Iris pigment epithelial cell (primary cell): ENCODE measurements at places on chromosomes 2 and 18.

- DNase-seq, result no peak
Observed at GRCh38 chr2:32801741-32802140, 145.0 kb upstream of the LTBP1 start.

GRCh38 chr2:44360749-44361329 is 455 bp downstream of the PREPL start:
- peak; percentile 27 for DNase-seq

DNA sequence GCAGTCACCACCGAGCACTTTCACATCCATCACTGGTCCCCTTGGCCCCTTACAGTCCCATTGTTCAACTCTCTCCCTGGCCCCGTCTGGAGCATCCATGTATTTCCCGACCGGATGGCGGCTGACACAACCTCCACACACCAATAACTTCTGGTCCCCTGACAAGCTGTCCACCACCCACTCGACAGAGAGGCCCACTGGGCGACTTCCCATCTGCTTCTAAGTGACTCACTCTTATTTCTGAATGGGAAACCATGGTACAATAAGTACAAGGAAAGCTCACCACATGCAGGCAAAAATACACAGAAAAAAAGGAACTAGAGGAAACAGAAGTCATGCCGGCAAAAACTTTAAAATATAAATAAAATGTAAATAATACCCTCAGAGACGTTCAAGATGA is 82.9 kb upstream of the RAB12 start:
- no peak for DNase-seq

DNA sequence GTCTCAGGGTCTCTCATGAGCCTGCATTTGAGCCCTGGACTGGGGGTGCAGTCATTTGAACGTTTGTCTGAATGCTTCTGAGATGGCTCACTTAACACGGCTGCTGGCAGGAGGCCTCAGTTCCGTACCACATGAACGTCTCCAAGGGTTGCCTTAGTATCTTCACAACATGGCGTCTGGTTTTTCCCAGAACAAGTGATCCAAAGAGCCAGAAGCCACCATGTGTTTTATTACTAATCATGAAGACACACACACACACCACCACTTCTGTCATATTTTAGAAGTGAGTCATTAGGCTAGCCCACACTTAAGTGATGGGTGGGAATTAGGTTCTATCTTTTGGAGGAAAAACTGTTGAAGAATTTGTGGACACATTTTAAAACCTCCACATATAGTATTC is 15.0 kb upstream of the MYO1B start:
- peak; percentile 91 for DNase-seq

DNA sequence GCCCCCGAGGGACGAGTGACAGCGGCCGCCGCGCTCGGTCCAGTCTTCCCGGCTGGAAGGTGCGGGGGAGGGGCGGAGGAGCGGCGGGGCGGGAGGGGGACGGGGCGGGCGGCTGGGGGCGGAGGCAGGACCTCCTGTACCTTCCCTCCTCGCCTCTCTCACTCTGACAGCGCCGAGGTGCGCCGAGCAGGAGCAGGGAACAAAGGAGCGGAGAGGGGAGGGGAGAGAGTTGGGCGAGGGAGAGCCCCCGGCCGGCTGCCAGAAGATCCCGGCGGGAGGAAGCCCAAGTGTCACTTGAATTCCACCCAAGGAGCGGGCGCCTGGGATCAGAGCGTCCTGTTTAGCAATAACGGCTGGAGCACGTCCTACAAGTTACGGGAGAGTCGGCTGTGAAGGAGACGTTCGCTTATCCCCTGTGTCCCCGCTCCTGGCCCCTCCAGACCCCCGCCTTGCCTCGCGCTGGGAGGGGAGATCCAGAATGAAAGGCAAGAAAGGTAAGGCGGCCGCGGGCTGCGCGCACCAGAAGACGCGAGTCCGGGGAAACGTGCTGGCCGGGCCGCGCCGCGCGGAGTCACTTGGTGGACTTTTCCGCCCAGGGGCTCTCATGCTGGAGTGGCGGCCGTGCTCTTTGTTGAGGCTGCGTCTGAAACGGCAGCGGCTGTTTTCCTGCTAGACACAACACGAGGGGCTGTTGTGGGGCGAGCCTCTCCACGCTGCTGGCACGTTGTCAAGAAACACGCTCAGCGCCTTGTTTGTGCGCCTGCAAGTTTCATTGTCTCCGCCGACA is at the start of gene TGIF1:
TSS of gene TGIF1 (plus strand) at position 161 of the 787 bp plus-strand sequence. CDS start at position 479, 318 bp downstream.
- peak; percentile 86 for DNase-seq

- DNase-seq, result peak; percentile 79
Observed at GRCh38 chr18:60549338-60549960, 176.9 kb upstream of the MC4R start.

DNA sequence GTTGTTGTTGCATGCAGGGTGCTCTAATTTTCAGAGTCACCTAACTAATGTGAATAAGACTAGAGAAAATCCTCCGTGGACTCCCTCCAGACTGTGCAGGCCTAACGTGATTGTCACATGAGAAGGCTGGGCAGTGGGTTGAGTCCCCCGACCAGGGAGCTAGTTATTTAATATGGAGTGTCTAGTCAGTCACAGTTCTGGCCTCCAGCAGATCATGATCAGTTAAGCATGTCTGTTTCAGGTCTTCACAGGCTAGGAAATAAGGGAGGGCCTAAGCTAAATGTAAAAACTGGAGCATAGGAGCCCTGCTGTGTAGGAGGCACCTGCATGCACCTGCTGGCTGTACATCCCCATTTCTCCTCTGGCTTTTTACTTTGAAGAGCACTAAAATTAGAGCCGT is 86.8 kb downstream of the PRPF40A start:
- no peak for DNase-seq

DNA sequence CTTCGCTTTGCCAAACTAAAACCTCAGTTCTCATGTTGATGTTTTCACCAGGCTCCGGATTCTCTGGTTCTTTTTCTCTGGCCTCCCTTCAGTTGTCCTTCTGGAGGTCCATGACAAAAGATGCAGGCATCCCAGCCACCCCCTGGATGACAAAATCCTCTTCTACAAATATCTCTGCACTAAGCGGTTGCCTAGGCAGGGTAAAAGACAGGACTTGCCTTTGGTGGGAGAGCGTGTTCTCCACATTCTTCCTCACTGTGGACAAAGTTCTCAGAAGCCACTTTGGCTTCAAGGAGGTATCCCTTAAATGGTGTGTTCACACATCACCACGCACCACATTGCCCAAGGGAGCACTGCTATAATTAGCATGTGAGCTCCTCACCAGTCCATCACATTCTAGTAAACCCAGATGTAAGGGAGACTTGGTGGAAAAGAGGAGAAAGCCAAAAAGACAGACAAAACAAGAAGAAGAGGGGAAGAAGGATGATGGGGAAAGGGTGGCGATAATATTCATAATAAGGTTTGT is 23.6 kb upstream of the MRPL33 start:
- DNase-seq, result no peak

DNA sequence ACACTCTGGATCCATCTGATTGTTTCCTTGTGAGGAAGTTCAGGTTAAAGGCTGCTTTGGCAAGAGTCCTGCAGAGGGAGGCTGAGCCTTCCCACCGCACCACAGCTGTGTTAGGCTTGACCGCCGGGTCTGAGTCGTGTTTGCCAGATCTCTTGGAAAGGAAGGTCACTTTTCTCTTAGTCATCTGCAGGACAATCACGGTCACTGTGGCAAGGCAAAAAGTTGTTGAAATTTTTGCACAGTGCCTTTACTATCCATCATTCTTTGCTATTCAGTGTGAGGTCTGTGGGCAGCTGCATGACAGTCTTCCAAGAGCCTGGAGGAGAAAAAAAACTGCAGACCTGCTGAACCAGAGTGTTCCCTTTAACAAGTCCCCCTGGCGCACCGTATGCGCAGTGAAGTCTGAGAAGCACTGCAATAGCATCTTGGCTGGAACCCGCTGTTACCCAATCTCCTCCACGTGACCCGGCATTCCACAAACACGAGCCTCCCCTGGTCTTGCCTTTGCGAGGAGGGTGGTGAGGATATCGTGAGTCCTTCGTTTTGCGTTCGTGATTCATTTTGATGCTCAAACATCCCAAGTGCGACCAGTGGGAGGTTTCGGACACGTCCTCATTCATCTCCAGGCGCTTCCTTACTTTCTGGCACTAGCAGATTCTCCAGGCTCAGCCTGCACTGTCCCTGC is 23.0 kb downstream of the BIN1 start:
- peak; percentile 96 for DNase-seq

GRCh38 chr2:205401511-205401910 is 280.8 kb upstream of the NRP2 start:
- no peak for DNase-seq

- DNase-seq, result no peak
Observed at GRCh38 chr2:81396417-81397019, 1092.0 kb upstream of the LRRTM1 start.

DNA sequence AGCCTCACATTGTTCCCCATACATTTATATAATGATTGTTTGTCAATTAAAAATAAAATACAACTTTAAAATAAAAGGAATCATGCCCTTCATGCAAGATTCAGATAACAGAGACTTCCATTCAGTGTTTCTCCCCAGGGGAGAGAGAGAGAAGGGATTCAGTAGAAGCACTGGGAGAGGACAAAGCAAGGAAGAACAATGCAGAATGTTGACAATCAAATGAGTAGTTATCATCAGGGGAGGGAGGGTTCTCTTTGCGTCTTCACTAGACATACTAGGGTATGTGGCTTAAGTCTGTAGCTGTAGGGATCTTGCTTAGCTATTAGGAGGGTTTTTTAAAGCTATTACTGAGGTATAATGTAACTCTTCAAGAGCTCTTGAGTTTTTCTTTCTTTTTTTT is 30.7 kb downstream of the FSHR start:
- no peak for DNase-seq

DNA sequence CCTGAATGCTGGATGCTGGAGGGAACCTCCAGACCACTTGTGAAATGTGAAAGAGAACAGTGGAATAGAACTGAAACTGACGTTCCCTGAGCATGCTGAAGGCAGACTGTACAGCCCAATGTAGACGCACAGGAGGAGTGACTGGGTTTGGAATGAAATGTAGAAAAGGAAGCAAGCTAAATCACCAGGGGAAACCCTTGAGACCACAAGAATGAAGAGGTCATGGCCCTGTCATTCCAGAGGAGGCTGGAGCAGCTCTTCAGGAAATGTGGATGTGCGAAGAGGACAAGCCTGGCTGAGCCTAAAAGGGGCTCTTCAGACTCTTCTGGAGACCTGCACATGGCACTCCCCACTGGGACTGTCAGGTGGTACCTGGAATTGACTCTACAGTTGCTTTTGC is 118.5 kb upstream of the ALPP start:
- peak; percentile 96 for DNase-seq

- DNase-seq, result peak; percentile 87
Observed at GRCh38 chr18:58117786-58118403, 73.9 kb downstream of the NEDD4L start.

- DNase-seq, result peak; percentile 51
Observed at GRCh38 chr2:234979204-234980167, 27.7 kb downstream of the SH3BP4 start.

DNA sequence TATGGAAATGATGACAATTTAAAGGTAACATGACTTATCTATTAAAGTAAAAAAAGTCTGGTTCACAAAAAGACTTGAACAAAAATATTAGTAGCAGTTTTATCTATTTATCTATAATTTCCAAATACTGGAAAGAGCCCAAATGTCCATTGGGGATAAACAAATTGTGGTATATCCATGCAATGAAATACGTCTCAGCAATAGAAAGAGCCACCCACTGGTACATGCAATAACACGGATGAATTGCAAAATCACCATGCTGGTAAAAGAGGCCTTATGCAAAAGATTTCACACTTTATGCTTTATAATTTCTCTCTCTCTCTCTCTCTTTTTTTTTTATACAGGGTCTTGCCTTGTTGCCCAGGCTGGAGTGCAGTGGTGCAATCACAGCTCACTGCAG is 91.4 kb upstream of the ASAP2 start:
- DNase-seq, result no peak

- no peak for DNase-seq
Observed at GRCh38 chr2:157321466-157321865, 4.2 kb downstream of the ERMN start.

DNA sequence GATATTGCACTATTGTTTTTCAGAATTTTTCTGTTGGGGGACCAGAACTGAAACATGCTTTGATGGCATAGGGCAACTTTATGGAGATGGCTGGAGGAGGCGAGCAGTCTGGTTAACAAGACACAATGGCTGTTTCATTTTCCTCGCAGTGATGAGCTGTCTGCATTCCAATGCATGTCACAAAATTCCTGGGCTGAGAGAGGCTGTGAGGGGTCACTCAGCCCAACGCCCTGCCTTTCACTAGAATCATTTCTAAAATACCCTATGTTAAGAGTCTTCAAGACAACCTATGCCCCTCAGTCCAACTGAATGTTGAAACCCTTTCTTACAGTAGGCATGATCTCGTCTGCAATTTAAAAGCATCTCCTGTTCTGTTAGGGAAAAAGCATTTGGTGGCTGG is 1090.0 kb downstream of the BCL11A start:
- DNase-seq, result no peak

- DNase-seq, result peak; percentile 64
Observed at GRCh38 chr18:10851824-10852319, 297.5 kb downstream of the PIEZO2 start.

DNA sequence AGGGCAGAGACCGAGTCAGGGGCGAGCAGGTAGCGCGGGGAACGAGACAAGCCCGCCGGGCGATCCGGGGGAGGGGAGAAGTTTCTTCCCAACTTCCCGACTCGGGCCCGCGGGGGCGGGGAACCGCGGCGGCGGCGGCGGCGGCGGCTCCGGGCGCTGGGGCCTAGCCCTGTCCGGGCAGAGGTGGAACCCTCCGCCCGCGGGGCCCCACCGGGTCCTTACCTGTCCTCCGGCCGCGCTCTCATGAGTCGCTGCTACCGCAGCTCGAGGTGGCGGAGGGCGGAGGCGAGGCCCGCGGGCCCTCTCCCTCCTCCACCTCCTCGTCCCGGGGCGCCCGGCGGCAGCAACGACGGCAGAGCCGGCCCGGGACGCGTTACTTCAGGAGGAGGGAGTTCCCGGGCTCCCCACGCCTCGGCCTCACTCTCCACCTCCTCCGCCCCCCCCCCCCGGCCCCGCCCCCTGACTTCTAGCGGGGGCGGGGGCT is at the start of gene YES1:
TSS of gene YES1 (minus strand) at position 351 of the 484 bp plus-strand sequence. CDS start 55,415 bp downstream, outside the sequence.
- peak; percentile 74 for DNase-seq

- no peak for DNase-seq
Observed at GRCh38 chr2:207226671-207227061, 60.9 kb upstream of the KLF7 start.

GRCh38 chr2:159118859-159119500 is 150.5 kb downstream of the TANC1 start:
- DNase-seq, result no peak

DNA sequence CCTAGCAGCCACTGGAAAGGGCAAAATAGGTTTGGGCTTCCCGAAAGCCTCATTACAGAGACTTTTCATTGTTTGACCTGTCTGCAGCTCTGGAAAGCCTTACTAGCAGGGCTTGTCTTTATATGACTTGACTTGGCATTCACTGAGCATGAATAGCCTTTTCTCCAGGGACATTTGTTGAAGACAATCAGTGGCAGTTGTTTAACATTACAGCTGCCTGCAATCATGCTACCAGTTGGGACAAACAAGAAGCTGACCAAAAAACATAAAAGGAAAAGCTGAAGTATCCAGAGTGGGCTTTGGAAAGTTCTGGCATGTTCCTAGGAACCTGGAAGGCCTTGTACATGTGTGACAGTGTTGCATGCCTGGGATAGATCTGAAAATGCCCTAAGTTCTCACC is 121.4 kb downstream of the KCNF1 start:
- DNase-seq, result no peak

GRCh38 chr2:171908235-171908634 is 14.0 kb upstream of the HAT1 start:
- DNase-seq, result no peak
